ENCODE measurements at places on chromosomes 1 and 21.

GRCh38 chr1:151265446-151266236 is 11.1 kb downstream of the PSMD4 start:
- DNase-seq, result no peak

- DNase-seq, result no peak
Measured at GRCh38 chr1:157196245-157196543, 58.0 kb upstream of the ETV3 start.

DNA sequence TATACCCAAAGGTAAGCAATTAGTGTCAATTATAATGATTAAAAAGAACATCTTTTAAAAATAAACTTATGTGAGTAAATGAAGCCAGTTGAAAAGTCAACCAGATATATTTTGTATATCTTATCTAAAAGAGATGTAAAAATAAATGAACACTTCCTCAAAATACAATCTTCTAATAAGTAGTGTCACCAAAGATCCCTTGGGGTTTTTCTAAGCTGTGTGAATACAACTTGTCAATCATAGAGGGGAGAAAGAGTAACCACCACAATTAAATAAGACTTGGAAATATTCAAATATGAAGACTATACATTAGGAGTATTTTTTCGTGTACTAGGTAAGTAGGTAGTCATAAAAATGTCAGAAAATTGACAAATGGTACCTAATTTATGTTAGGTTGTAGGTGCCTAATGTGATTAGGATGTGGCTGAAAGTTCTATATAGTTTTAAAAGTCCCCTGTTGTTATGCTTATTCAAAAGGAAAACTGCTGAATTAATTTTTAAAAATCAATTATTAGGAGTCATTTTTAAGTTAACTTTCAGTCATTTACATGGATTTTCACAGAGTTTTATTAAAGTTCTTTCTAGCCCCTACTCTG is 72.6 kb downstream of the RASAL2 start:
- no peak for DNase-seq

- DNase-seq, result no peak
Measured at GRCh38 chr1:63621075-63621474, 27.9 kb downstream of the PGM1 start.

GRCh38 chr1:153577138-153577537 is 11.5 kb upstream of the S100A2 start:
- DNase-seq, result no peak

GRCh38 chr1:109630081-109630897 is 10.7 kb downstream of the AMPD2 start:
- DNase-seq, result peak; percentile 48

GRCh38 chr1:6756457-6756856 is 28.8 kb upstream of the CAMTA1 start:
- no peak for DNase-seq

- no peak for DNase-seq
Measured at GRCh38 chr1:40187399-40187798, 26.2 kb downstream of the RLF start.

DNA sequence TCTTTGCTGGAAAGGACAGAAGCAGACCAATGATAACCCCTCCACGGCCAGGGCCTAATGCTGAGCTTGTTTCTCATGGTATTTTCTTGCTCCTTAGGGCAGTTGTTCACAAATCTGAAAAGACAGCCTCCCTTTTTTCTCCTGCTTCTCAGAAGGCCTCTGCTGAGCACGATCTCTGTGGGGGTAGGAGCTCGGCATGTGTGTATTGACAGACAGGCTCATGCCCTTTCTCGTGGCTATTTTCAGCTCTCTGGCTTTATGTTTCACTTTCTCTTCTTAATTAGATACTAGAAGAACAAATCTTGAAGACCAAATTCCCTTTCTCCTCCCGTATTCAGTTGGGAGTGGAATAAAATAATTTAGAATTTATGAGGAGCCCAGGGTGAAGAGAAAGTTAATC is 768 bp upstream of the RIIAD1 start:
- DNase-seq, result no peak

DNA sequence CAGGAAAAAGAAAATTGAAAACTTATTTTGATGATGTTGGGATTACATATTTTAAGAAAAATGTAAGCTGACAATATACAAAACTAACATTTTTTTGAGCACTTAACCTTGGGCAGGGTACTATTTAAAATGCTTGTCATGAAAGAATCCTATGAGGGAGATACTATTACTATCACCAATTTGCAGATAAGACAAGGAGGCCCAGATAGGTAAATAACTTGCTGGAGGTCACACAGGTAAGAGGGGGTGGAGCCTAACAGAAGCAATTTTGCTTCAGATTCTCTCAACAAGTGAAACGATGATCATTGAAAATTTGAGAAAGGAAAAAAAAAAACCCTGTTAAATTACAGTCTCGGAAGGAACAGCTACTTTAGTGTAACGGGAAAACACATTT is 1.2 kb downstream of the GART start:
- DNase-seq, result no peak

- DNase-seq, result no peak
Measured at GRCh38 chr1:195663549-195664280, 944.5 kb downstream of the KCNT2 start.

DNA sequence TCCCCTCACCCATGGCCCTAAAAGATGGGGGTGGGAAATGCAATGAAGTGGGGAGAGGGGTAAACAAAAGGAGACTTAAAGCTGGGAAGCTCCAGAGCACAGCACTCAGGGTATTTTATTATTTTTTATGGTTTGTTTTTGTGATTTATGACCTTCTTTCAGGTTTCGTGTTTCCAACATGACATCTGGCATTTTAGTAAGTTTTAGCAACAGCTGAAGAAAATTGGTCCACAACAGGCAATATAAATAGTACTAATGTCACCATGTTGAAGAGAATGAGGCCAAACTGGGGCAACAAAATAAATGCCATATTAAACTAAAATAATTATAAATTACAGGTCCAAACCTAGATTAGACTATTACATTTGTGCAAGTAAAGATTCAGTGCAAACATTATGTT is 56.3 kb downstream of the TBX15 start:
- DNase-seq, result no peak

GRCh38 chr1:203189951-203190352 is 3.4 kb upstream of the CHI3L1 start:
- no peak for DNase-seq

DNA sequence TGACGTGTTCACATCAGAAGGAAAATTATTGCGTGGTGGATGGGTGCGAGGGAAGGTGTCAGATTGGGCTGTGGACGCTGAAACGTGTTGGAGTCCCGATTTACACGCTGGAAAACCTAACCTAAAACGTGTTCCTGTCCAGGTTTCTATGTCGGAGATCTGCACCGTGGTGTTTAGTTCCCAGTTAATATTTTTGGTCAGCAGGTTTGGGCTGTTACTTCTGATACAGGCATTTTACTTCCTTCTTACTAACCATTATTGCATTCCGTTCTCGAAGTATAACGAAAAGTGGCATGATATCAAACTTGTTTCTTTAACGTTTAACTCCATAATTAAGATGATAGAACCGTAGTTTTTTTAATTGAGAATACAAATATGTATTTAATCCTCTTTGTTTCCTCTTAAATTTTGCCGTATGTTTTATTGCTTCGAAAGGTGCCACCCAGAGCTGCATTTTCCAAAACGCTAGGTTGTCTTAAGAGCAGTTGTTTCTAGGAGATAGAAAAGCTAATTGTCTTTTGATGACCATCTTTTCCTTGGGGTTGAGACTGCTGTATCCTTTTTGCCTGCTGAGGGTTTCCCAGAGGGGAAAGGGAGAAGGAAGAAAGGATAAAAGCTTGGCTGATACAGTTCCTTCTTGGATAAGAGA is 1.3 kb downstream of the ADARB1 start:
- DNase-seq, result no peak

GRCh38 chr1:218346391-218347204 is 1.5 kb downstream of the TGFB2 start:
- peak; percentile 11 for DNase-seq

- no peak for DNase-seq
Measured at GRCh38 chr1:98398649-98399048, 262.9 kb upstream of the SNX7 start.

DNA sequence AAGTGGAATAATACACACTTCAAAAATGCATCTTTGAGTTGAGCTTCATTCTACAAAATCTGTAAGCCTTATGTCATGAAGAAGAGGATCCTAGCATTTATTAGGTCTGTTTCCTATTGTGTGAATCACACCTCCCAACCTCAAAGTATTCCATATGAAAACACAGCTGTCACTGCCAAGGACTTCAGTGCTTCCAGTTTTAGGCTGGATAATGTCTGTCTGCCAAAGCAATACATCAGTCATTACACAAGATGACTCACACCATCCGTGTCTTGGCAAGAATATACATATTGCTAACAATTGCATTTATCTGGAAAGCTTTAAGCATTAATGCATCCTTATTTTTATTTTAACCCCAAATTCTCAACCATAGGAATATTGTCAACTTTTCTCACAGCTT is 125.7 kb upstream of the TMPRSS15 start:
- no peak for DNase-seq

DNA sequence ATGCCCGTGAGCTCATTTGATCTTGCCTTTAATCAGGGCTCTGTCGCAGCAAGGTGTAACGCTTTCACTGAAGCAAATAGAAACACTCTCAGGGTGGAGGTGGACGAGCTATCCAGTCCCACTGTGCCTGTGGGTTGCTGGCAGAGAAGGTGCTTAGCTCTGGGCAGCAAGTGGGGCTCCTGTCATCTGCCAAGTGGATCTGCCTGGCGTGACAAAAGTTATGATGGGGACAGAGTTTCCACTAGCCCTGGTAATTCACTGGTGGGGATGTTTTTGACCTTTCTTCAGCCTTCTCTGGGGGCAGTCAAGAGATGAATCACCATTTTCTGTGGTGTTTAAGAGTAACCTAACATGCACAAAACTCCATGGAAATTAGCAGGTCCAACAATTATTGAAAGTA is 71.3 kb upstream of the EDEM3 start:
- DNase-seq, result no peak

GRCh38 chr21:41932191-41932575 is 21.6 kb downstream of the C2CD2 start:
- no peak for DNase-seq

- DNase-seq, result no peak
Measured at GRCh38 chr1:85494074-85494903, 29.3 kb upstream of the DDAH1 start.

DNA sequence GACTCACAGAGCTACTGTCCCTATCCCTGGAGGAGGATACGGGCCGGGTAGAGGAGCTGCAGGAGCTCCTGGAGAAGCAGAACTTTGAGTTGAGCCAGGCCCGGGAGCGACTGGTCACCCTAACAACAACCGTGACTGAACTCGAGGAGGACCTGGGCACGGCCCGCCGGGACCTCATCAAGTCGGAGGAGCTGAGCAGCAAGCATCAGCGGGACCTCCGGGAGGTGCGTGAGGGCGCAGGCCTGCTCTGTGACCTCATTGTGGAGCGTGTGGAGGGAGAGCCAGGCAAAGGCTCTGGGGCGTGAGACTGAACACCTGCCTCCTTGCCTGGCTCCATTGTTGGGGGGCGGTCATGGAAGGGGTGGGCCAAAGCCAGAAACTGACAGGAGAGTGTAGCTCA is 19.0 kb downstream of the PPFIA4 start:
- DNase-seq, result no peak

Data from stimulated activated CD4-positive, alpha-beta T cell treated with anti-CD3 and anti-CD28 coated beads, Interleukin-4, amount 100 ng/mL, for 1 hour (primary cell).